ENCODE measurements at places on chromosomes 5 and 9. TPM values are rescaled to one million over a fixed set of nuclear protein-coding genes. Genes with fewer than 3 reads are reported as not detected.

Gene ANKRD20A1
- not detected for total RNA-seq

GRCh38 chr9:102273952-102274351 lies 535.5 kb upstream of the GRIN3A start:
- no peak for DNase-seq

DNA sequence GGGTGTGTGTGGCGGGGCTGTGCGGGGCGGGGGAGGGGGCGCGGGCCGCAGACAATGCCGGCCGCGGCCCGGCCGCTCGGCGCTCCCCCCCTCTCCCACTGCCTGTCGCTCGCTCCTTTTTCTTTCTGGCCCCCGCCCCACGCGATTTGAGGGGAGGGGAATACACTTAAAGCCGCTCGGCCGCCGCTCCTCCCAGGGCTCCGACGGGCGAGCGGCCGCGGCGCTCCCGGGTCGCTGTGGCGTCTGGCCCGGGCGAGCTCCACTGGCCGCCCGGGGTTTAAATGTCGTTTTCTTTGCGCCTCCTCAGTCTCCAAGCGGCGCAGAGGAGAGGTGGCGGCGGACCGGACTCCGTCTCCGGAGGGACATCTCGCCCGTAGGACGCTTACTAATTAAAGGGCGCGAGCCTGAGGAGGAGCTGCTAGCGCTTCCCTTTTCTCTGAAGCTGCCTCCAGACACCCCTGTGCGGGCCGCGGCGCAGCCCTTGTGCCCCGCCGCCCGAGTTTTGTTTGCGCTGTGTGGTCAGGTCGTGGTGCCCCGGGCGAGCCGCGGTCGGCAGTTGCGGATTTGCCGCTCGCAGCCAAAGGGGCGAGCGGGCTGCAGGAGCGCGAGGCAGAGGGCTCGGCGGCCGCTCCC lies 1.4 kb downstream of the ZSWIM6 start:
- DNase-seq = peak; percentile 8

- no peak for DNase-seq
Observed at GRCh38 chr9:18675973-18676372, 202.0 kb downstream of the ADAMTSL1 start.

DNA sequence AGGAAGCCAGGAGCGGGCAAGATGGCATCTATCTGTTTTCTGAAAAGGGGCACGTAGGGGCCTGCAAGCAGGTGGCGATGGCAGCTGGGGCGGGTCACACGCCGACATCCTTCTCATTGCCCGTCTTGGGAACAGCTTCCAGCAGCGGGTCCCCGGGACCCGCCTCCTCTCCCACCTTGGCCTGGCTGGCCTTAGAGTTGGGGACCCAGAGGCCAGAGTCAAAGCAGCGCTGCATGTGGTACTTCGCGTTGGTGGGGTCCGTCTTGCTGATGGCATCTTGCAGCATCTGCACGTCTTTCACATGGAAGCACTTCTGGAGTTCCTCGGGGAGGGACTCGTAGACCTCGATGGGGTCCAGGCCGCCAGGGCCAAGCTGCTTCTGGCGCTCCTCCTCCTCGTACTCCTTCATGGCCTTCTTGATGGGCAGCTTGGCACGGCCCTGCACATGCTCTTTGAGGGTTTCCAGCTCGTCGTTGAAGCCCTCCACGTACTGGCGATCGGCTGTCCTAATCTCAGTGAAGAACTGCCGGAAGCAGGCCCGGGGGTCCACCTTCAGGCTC lies 127.6 kb upstream of the CLINT1 start:
- DNase-seq = no peak

- no peak for DNase-seq
Observed at GRCh38 chr9:36116593-36116992, 19.9 kb upstream of the GLIPR2 start.

- DNase-seq = no peak
Observed at GRCh38 chr9:20317701-20318100, 304.6 kb downstream of the MLLT3 start.

Data from activated CD4-positive, alpha-beta T cell treated with anti-CD3 and anti-CD28 coated beads, Interleukin-2, amount 10 ng/mL, durations not matched to agents 7 days and 5 days (primary cell).